ENCODE measurements at places on chromosomes 3 and 15.

DNA sequence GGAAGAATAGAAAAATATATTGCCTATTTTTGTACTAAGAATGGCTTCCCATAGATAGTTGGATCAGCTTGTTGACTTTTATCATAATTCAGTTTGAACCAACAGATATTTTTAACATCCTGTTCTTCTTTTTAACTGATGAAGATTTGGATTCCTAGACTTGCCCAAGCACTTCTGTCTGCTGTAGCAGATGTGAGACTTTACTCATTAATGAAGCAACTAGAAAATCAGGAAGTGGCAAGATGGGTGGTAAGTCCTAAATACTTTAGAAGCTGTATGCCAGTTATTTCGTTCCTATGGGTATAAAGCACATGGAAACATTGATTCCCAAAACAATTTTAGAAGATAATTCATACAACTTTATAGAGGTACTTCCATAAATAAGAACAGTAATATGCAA, 8.4 kb downstream of the PIGB start:
- DNase-seq = no peak

DNA sequence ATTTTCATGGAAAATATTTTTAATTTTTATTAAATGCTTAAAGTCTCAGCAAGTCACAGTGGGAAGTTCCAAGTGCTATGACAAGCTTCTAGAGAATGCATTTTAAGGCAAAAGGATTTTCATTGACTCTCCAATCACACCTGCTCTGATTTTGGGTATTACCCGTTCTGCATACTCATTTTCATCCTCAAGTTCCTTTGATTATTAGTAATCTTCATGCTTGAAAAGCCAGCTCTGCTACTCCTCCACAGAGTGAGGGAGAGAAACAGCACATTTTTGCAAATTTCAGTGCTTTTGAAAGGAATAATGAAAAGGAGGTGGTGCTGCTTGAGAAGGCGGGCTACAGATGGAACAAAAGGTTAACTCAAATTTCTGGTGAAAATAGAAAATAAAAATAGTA, 450.7 kb downstream of the NSUN3 start:
- no peak for DNase-seq

- no peak for DNase-seq
These were observed 11.1 kb downstream of the DCUN1D1 start for GRCh38 chr3:182969277-182969676.

GRCh38 chr15:52094811-52095584, 17.6 kb downstream of the BCL2L10 start:
- DNase-seq = no peak

DNA sequence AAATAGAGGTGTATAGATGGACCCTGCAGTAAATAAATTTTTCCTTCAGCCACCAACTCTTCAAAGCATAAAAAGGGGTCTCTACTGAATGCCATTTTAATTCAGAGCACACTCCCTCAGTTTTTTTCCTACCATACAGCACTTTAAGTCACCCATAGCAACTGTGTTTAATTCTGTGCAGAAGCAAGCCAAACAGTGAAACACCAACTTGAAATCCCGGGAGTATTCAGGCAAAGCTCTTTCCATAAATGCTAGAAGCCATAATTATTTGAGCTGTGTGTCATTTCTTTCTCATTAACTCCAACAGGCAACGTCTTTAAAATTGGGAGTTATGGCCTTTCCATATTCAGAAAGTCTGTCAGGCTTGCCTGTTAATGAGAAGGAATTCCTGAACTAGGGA, 562.1 kb downstream of the GRM7 start:
- DNase-seq = no peak

DNA sequence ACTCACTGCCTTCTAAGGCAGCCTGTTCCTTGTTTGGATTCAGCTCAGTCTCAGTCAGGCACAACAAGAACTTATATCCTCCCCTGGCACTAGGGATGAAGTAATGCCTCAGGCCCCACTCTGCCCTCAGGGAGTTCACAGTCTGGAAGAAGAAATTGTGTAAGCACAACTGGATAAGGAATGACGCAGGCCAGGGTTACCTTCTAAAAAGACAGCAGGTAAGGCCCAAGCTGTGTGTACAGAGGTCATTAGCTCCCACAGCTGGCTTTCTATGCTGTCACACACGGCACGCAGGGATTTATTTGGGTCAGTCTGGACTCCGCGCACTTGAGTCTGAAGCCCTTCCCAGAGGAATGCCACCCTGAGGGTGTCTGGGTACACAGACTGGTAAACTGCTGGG, 82.9 kb downstream of the IQSEC1 start:
- no peak for DNase-seq

- DNase-seq = no peak
These were observed 170.9 kb downstream of the PLCL2 start for GRCh38 chr3:17055374-17056276.

- DNase-seq = peak; percentile 40
These were observed 1037.2 kb downstream of the IGSF11 start for GRCh38 chr3:117997201-117998049.

- no peak for DNase-seq
These were observed 74.7 kb downstream of the MAGI1 start for GRCh38 chr3:65963787-65964677.

DNA sequence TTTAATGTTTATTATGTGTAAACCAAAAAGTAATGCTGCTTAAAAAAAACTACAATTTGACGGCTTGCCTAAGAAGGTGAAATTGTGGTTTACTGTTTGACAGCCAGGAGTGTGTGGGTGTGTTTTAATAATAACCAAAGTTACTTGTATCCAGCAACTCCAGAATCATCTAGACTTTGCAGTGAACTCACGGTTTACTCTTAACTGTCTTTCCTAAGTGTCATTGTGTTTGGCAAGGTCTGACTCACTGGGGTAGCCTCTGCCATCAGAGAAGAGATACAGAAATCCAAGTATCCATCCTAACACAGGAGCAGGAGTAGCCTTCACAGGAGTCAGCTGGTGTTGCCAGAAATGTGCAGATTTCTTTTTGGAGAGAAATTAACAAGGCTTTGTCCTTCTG, 151.1 kb downstream of the CTNNB1 start:
- no peak for DNase-seq

Data from KG1 (cell line).